ENCODE measurements at places on chromosomes 11 and 22.

DNA sequence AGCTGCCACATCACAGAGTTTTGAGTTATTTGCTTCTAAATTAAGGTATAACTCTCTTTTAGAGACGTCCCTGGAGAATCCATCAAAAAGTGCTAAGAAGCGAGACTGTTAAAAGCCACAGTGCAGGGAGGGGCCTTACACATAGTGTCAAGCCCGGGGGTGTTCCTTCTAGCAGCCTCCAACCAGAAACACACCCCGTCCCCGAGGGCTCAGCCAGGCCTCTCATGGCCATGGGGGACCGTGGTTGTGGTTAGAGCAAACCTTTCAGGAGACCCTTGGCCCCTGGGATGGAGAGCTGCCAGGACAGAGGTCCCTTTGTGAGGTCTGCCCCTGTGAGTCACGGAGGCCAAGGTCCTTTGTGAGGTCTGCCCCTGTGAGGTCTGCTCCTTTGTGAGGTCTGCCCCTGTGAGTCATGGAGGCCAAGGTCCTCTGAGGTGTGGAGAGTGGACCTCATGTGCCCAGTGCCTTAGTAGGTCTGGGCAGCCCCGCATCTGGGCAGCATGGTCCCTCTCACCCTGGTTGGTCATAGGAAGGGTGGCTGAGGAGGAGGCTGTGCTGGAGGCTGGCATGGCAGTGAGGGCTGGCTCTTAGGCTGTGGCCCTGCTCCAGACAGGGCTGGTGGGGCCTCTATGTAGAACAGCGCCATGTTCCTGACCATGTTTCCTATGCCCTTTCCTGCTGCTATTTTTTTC is 5.4 kb downstream of the GNAZ start:
- no peak for DNase-seq

DNA sequence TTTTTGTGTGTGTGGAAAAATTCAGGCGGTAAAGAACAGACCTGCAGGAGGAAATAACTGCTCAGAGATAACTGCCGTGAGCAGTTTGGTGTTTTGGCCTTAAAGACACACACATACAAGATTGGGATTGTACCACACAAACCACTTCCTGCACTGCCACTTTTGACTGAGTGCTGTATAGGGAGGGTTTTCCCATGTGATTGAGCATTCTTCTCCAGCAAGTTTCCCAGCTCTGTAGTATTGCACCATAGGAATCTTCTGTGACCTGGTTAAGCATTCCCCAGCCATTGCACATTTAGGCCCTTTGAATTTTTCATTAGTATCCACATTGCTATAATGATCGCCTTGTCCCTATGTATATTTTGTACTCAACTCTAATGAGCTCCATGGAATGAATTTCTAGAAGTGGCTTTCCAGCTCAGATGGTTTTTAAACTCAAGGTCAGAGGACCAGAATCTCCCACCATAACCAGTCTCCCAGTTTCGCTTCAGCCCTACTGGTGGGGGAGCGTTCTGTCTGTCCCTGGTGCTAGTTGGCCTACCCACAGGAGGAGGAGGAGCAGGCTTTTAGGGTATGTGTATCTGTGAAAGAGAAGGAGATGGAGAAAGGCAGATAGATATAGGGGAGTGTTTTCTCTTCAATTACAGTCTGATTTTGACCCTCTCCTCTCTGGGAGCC is 9.3 kb downstream of the CD82 start:
- peak; percentile 47 for DNase-seq

GRCh38 chr11:92591521-92591920 is 366.9 kb downstream of the FAT3 start:
- no peak for DNase-seq

DNA sequence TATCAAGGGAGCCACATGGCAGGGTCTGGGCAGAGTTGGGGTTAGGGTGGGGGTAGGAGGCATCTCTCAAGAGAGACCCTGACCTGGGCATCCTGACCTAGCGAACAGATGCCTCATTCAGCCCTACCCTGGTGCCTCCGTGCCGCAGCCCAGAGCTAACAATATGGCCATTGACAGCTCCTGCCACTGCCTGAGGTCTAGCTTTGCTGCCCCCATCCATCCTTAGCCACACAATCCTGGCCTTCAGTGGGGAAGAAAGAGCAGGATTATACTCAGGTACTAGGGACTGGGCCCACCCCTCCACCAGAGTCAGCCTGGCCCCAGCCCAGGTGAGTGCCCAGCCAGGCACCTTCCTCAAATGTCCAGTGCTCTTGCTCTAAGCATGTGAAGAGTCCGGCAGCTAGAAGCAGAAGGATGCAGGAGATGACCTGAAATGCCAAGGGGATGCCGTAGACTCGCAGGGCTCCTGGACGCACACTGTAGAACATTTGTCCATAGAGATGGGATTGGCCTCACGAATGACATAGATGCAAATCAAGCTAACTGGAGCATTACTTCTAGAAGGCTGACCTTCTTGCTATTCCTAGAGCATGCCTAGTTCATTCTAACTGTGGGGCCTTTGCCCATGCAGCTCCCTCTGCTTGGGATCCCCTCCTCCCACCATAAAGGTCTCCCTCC is 13.3 kb upstream of the SERPINH1 start:
- no peak for DNase-seq

DNA sequence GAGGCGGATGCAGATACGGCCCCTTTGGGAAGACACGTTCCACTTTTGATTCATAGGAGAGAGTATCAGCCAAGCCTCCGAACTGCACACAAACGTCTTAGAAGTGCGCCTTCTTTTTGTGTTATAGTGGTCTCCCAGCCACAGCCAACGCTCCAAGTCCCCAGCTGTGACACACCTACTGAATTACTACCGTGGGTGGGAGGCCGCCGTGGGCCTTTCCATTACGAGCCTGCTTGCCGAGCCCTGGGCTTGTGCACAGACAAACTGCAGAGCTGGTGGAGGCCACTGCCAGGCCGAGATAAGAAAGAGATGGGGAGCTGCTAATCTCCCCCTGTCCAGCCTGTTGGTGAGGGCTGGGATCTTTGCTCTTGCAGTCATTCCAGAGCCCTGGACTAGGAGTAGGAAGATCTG is 761 bp downstream of the HMBS start:
- DNase-seq = peak; percentile 50

DNA sequence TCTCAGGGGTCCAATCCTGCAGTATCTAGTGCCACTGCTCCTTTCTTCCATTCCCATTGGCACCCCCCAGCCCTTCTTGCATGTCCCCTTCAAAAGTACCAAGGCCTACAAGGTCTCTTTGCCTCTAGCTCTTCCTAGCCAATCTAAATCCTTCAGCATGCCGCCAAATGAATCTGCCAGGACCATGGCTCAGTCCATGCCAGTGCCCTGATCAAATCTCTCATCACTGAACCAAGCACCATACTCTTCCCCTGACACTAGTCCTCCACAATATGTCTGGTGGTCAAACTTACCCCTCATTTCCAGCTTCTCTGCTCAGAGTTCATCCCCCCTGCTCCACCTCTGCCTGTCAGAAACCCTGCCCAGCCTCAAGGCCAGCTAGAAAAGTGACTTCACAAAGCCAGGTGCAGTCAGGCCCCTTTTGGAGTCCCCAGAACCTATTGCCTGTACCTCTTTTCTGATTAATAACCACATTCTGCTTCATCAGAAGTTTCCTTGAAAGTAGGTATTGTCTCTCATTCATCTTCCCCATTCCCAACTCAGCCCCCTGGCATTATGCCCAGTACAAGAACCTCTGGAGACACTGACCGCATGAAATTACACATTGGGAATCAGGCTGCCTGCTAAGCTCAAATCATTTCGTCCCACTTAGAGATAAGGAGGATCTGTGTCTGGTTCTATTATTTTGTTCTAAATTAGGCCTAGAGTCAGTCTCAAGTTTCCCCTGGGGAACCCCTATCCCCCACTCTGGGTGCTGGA is 11.4 kb downstream of the FEN1 start:
- DNase-seq = no peak

GRCh38 chr22:17824457-17824856 is 50.2 kb upstream of the BID start:
- DNase-seq = no peak

DNA sequence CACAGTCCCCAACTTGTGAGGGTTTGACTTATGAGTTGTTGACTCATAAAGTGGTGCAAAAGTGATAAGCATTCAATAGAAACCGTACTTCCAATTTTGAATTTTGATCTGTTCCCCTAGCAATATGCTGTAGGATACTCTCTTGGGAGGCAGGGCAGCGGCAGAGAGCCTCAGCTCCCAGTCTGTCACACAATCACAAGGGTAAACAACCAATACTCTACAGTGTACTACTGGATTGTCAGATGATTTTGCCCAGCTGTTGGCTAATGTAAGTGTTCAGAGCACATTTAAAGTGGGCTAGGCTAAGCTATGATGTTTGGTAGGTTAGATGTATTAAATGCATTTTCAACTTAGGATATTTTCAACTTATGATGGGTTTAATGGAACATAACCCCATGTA is 13.7 kb upstream of the NXPE2 start:
- DNase-seq = no peak

GRCh38 chr11:67504005-67504949 is 886 bp downstream of the PITPNM1 start:
- peak; percentile 44 for DNase-seq

DNA sequence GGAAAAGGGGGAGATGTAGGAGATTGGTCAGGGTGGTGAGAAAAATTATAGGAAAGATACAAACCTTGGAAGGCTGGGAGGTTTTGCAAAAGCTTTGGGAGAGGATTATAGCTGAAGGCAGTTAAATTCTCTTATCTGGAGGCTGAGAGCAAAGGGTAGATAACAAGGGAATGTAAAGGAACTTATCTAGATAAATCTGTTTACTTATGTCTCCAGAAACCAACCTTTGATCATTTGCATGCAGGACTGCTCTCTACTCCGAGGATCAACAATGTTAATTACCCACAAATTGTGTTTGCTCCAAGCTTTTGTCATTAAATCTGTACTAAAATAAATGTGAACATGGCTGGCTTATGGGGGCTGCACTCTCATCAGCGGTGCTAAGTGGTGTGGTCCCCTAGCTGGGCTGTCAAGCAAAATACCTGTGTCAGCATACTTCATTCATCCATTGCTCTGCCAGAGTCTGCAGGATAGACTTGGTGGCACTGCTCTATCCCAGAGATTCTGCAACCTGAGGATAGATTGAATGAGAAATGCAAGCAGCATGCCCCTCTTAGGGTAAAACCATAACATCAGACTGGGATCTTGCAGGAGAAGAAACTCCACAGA is 1599.2 kb upstream of the TENM4 start:
- DNase-seq = no peak

GRCh38 chr11:68269414-68270081 is 2.2 kb downstream of the C11orf24 start:
- DNase-seq = no peak

GRCh38 chr11:125935618-125936199 is 10.1 kb upstream of the VSIG10L2 start:
- DNase-seq = no peak

DNA sequence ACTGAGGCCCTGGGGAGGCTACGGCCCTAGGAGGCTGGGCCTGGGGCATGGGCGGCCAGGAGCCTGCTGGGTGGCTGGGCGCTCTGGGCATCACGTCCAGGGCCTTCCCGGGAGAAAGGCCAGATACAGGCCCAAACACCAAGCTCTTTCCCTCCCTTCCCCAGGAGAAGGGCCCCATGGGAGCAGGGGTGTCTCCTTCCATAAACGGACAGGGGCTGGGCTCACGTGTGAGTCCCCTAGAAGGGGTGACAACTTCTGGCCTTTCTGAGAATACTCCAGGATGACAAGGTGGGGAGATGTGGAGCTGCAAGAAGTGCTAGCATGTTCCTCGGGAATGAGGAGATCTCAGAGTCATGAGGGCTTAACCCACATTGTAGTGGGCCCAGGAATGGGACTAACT is 19.5 kb upstream of the SYT8 start:
- DNase-seq = no peak

DNA sequence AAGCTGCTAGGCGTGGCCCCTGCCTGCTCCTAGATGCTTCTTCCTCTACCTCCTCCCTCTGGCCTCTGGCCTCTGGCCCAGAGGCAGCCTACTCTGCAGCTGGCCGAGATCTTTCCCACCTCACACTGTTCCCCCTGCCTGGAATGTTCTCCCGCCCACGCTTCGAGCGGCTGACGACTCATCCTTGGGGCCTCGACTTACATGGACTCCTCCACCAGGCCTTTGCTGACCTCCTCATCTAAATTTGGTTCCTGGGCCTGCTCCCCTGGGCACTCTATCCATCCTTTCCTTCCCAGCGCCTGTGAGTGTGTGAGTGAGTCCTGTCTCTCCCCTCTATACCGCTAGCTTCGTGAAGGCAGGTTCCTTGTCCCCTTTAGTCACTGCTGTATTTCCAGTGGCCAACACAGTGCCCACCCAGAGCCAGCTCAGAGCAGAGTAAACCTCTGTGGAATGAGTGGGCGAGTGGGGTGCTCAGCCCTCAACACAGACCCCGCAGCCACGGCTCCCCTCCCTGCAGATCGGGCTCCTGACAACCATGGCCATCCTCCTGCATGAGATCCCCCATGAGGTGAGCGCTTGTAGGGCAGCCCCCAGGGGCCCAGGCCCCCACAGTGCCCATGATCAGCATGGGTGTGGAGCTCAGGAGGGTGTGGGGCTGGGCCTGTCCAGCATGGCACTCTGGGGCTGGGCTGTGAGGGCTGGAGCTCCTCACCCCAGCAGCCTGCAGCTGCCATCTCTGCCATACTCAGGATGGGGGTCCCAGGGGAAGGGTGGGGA is 5.7 kb downstream of the SLC39A13 start:
- no peak for DNase-seq

- no peak for DNase-seq
These were observed 18.2 kb downstream of the P2RY2 start for GRCh38 chr11:73236205-73236765.

DNA sequence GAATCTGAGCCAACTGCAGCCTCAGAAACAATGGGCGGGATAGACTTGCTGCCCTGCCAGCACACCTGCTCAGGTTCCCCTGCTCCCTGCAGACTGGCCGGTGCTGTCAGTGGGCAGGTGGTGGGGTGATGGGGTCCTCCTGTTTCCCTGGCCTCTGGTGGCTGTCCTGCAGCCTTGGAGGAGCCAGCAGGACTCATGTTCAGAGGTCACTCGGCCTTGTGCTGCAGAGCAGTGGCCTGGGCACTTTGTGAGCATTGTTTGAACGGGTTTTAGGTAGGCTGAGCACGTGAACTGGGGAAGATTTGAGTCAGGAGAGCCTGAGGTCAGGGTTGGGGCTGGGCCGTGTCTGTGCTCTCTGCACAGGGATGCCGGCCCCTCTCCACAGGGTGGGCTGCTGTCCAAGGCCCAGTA is 17.6 kb downstream of the PPIL2 start:
- DNase-seq = no peak

- no peak for DNase-seq
These were observed 9.6 kb upstream of the RGL4 start for GRCh38 chr22:23681026-23681809.

GRCh38 chr11:26761361-26761809 is 39.5 kb upstream of the SLC5A12 start:
- no peak for DNase-seq

Data from activated CD4-positive, alpha-beta T cell treated with anti-CD3 and anti-CD28 coated beads, Interleukin-2, amount 50 U/mL, for 48 hours (primary cell).